ENCODE measurements at places on chromosomes 7 and 10.

GRCh38 chr10:60374836-60375235, 14.8 kb downstream of the ANK3 start:
- DNase-seq = no peak

GRCh38 chr10:51308116-51308515, 233.8 kb downstream of the PRKG1 start:
- no peak for DNase-seq

DNA sequence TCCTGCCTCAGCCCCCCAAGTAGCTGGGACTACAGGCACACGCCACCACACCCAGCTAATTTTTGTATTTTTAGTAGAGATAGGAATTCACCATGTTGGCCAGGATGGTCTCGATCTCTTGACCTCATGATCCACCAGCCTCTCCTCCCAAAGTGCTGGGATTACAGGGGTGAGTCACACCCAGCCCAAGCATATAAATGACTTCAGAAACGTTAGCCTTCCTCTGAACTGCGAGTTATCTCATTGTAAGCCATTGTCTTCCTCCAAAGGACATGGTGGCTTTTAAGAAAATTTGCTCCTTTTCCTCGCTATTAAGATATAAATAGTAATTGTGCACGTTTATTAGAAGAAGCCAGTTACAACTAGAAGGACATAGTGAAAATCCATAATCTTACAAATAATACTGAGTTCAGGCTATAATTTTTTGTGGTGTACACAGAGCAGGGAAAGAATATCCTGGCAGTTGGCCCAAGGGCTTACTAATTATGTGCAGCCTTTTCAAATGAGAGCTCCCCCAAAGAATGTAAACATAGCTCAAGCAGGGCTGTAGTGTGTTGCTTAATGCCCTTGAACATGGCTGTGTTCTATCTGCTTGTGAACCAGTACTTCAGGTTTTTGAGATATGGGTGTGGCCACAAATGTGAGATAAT, 495.8 kb downstream of the PARD3 start:
- DNase-seq = no peak

DNA sequence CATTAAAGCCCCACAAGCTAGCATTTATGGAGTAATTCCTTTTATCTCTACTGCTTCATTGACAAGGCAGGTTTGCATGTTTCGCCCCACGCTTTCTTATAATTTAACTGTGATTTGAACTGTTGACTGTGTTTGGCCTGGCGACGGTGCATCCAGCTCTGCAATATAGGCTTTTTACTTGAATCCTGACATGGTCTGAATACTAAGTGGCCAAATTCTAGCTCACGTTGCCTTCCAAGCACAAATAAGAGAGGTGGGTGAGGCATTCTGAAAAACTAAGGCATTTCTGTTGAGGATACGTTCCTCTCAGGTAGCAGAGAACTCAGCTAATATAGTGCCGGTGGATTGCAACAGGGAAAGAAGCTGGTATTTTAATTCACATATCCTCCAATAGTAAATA, 61.8 kb downstream of the NRP1 start:
- DNase-seq = no peak

DNA sequence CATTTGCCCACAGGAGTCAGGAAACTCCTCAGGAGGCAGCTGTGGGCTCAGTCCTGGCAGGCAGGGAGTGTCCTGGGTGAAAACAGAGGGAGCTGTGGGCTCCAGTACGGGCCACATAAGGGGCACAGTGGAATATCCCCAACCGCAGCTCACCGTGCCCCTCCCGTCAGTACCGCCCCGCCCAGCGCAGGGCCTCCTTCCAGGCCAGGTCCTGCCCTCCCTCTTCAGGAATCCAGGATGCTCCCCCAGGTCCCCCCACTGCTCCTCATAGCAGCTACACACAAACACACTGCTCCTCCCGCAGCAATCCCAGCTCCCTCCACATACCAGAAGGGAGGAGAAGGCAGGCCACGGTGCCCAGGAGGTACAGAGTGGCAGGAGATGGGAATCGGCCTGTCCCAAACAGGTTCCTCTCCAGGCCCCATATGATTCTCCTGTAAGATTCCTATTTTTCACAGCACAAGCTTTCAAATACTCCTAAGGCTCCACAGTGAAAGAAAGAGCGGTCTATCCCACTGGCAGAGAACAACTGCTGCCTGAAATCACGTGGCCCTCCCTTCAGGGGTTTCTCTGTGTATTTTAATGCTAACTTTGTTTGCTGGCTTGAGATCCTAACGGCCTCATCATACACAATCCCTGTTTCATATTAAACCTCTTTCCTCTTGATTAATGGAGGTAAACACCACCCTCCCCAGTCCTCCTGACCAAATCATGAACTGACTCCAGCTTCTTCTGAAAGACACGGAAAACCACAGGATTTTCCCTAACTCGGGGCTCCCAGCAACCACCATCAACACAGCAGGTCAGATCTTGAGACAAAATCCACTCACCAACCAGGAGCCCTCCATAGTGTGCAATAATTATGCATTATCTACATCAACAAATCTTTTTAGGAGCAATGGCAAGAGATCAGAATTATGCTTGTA, 178.7 kb downstream of the TNS3 start:
- no peak for DNase-seq

DNA sequence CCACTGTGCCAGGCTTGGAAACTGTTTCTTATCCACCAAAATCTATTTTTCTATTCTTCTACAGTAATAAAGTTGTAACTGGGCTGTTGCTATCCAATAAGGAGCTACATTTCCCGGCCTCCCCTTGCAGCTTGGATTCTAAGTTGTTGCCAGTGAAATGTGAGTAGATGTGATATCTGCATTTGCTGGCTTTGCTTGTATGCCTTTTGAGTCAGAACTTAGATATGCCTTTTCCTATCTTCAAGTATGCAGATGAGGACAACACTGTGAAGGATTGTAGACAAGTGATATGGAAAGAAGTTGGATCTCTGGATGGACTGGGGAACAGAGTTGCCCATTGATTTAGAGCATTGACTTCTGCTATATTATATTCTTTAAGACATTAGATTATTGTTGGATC, 236.9 kb downstream of the REEP3 start:
- no peak for DNase-seq

DNA sequence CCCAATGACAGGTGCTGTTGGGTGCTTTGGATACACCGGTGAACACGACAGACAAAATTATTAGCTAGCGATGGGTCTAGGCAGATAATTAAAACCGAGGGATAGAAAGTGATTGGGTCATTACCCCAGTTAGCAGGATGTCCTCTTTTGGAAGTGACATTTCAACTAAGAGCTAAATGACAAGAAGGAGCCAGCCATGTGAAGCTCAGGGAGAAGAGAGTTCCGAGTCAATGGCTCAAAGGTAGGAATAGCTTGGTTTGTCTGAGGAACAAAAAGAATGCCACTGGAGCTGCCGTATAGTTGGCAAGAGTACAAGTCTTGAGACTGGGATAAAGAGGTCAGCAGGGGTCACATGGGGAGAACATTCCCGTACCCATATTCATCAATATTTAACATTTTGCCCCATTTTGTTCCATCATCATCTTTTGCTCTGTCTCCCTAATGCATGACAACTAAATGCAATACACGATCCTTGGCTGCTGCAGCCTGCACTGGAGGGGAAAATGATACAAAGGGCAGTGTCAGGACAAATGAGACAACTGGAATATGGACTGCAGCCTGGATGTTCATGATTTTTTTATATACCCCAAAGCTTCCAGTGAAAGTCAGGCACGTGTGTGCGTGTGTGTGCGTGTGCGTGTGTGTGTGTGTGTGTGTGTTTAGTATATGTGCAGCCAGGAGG, 115.7 kb downstream of the ICA1 start:
- no peak for DNase-seq

DNA sequence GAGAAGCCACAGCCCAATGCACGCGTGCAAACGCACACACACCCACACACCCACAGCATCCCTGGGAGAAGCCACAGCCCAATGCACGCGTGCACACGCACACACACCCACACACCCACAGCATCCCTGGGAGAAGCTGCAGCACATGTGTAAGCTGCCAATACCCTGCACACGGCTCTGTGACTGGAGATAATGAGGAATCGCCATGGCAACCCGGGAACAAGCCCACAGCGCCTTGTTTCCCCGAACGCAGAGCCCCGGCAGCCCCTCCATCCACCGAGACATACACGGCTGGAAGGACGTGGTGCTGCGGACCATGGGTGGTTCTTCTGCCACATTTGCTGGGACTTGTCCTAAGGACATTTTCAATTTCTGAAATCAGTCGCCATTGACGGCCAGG, 221.3 kb downstream of the PTPRN2 start:
- no peak for DNase-seq

DNA sequence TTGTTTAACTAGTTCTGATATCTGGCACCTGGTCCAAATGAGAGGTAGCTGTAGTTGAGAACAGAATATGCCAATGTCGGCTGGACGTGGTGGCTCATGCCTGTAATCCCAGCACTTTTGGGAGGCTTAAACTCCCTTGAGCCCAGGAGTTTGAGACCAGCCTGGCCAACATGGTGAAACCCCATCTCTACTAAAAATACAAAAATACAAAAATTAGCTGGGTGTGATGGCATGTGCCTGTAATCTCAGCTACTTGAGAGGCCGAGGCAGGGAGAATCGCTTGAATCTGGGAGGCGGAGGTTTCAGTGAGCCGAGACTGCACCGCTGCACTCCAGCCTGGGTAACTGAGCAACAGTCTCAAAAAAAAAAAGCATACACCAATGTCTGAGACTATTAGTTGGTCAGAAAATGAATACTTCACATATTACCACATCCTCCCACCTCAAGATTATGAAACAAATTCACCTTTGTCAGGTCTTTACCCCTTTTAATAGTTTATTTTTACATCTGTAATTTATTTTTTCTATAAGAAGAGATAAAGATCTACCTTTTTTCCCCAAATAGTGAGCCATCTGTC, 38.8 kb downstream of the EPC1 start:
- no peak for DNase-seq

DNA sequence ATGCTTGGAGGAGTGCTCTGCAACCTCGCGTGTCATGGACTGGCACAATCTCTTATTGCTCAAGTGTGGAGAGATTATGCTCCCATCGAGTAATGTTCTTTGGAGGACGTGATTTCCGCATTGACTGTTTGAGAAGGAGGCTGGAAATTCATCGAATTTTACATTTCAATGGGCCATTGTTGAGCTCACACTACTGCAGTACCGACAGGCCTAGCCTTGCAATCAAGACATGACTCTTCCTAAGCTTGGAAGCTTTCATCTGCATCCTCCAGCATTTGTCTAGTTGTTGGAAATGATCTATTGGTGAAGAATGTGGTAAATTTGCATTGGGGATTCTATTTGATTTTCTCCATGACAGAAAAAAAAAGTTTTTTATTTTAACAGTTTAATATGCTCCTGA, 156.8 kb downstream of the FZD1 start:
- no peak for DNase-seq

GRCh38 chr7:102967798-102968197, 55.0 kb downstream of the LRRC17 start:
- DNase-seq = no peak

- DNase-seq = no peak
Observed at GRCh38 chr10:126208726-126209302, 179.5 kb downstream of the ADAM12 start.

GRCh38 chr7:36512616-36513015, 123.0 kb downstream of the ANLN start:
- no peak for DNase-seq

- DNase-seq = no peak
Observed at GRCh38 chr10:7340179-7340874, 70.5 kb downstream of the SFMBT2 start.

DNA sequence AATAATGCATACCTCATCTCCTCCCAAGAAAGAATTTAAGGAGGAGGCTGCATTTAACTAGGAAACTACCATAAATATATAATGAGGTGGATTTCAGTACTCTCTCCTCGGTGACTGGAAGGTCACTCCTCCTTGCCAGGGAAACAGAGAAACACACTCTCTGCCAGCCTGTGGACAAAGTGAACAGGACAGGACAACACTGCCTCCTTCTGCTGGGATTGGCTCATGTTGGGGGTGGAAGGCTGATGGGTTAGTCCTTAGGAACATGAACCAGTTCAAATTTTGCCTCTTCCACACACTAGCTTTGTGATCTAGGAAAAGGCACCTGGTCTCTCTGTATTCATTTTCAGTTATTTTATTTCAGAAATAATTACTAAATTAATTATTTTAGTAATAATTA, 50.6 kb upstream of the STEAP4 start:
- no peak for DNase-seq

DNA sequence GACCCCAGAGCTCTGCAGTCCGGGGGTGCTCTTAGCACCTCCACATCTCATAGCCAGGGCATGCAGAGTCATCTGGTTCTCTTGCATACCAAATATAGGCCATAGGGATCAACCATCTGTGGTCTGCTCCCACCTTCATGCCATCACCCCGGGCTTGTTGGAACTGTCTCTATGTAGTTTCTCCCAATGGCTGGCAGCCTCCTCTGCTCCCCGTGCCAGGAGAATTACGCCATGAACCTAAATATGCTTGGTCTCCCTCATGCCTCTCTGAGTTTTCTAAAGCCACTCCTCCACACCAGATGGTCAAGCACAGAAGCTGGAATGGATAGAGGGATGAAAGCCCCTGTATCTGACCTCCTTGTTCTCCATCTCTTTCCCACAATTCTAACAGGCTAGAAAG, 302.6 kb upstream of the MYO3A start:
- DNase-seq = no peak

DNA sequence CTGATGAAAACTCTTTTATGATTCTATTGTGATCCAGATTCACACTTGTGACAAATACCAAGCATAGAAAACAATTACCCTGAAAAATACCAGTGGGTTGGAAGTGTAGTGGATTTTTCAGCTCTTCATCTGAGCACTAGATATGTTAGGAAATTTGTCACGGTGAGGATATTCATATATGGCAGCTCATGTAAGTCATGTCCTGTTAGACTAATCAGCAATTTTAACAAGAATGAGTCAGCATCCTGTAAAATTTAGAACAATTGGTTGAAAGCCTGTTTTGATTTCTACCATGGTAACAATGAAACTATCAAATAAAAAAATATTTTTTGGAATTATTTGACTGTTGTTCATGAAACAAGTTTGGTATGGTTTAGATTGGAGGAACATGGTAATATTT, 334.3 kb downstream of the CACNA2D1 start:
- no peak for DNase-seq

DNA sequence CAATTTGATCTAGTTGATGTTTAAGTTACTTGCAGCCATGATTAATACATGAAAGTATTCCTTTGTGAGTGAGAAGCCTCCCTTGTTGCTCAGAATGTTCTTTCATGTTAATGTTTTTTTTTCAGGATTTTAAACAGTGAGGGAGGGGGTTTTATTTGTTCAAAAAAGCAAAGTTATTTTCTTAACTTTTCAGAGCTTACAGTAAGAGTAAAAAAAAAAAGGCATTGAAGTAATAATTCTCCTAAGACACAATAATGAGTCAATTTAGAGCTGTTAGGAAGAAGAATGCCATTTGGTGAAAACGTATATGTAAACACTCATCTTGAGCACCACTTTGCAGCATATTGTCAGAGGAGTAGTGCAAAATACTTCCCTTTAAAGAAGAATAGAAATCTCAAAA, 105.8 kb downstream of the SEMA3A start:
- DNase-seq = no peak

DNA sequence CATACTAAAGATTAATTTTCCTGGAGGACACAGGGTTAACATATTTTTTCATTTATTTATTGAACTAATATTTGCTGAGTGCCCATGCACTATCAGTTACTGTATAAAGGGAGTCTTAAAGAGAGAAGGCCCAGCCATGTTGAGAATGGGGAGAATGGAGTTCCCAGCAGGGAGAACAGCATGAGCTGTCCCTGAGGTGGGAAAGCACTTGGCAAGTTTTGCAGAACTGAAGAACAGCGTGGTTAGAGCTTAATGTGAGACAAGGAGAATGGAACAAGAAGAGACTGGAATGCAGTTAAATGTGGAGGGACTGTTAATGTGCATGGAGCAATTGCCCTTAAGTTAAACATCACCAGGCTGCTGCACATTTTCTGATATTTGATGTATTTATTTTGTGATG, 435.4 kb downstream of the SUGCT start:
- DNase-seq = no peak

Measured in activated CD8-positive, alpha-beta memory T cell treated with anti-CD3 and anti-CD28 coated beads, Interleukin-2, amount 50 U/mL, for 48 hours (primary cell).